Mesenchymal stem cell (in vitro differentiated cells and primary cell): ENCODE measurements at places on chromosomes 16 and 17.

- no peak for DNase-seq
Measured at GRCh38 chr16:79723583-79724168, 123.1 kb upstream of the MAF start.

DNA sequence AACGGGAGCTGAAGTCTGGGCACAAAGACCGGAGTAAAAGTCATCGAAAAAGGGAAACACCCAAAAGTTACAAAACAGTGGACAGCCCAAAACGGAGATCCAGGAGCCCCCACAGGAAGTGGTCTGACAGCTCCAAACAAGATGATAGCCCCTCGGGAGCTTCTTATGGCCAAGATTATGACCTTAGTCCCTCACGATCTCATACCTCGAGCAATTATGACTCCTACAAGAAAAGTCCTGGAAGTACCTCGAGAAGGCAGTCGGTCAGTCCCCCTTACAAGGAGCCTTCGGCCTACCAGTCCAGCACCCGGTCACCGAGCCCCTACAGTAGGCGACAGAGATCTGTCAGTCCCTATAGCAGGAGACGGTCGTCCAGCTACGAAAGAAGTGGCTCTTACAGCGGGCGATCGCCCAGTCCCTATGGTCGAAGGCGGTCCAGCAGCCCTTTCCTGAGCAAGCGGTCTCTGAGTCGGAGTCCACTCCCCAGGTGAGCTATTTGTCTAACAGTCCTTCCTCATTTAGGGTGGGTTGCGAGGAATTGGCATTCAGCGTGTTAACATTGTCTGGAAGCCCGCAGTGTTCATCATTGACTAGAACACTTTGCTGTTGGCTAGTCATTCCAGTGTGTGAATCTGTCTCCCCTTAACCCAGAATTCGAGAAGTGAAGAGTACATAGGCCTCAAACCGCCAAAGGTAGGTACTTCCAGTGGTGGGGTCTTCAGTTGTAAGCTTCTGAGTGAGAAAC, 1.5 kb downstream of the CDK12 start:
- peak; percentile 36 for DNase-seq

DNA sequence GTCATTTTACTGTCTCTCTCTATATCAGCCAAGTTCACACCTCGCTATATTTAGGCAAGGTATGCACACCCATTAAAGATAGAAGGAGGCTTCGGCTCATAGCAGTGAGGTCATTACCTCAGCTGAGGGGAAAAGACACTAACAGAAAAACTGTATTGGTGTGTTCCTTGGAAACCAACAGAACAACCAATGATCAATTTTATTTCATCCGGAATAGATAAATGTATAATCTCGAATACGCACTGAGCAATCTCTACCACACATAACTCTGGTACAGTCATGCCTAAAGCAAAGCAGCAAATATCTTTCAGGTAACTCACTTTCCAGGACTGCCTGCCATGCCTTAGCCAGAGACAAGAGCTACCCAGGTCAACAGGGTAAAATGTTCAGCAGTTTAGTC, 109.9 kb upstream of the CORO6 start:
- DNase-seq = peak; percentile 16

GRCh38 chr17:50055426-50056216, at the start of gene ITGA3:
Gene ITGA3, plus strand, starts transcription at chr17:50056110. Its CDS starts 330 bp downstream, at chr17:50056440.
- peak; percentile 93 for DNase-seq

DNA sequence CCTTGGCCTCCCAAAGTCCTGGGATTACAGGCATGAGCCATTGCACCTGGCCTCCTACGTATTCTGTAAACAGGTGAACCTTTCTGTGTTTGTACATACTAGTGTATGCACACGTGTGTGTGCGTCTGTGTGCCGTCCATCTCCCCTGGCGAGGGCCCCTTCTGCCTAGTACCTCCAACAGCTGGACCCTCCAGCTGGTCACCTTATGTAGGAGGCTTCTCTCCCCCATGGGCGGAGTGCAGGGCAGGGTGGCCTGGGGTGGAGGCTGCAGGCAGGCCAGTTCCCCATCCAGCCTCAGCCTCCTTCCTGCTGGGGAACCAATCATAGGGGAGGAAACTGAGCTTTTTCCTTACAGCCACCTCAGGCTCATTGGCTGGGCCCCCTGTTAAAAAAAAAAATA, 24.4 kb upstream of the DOC2B start:
- no peak for DNase-seq

- no peak for DNase-seq
Measured at GRCh38 chr17:5784791-5785190, 200.5 kb upstream of the NLRP1 start.

DNA sequence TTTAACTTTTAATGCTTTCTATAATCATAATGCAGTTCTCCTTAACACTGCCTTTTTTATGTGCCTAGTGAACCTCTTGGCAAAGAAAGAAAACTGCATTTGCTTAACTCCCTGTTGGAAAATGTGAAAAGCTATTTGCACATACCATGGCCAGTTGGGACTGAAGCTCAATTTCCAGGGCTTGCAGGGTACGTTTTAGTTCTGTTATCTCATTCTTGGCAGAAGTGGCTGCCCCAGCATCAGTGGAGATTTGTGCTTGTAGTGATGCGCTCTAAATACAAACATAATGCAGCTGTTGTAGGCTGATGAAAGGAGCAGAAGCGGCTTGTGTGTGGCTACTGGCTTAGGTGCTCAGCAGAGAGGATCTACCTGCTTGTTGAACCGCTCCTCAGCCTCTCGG, 3.7 kb downstream of the KRT24 start:
- no peak for DNase-seq

- DNase-seq = no peak
Measured at GRCh38 chr17:82956726-82957468, 117.1 kb upstream of the ZNF750 start.

DNA sequence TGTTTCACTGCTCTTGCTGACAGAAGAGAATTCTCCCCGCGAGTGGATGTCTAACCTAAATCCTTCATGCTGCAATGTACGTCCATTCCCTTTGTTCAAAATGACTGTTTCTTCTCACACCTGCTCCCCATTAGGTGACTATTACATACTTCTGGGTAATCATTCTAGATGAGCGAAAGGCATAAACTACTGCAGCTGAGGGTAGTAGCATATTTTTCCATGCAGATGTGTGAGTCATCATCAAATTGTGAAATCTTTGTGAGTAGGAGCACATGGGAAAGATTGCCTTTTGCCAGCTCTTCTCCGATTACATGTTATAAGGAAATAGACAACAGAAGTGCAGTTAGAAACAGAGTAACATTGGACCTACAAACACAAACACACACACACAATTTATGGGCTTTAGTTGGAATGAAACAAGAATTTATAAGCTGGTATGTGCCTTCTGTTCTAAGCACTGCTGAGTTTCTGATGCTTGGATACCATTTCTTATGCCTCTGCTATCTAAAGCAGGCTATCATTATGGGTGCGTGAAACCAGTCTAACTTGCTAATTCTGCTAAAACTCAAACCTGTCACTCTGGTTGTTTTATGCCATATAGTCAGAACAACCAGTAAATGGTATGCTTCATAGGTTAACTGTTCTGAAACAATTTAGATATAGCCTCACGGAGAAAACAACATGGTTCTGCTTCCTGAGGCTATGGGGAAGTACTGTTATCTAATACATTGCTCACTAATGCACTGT, 346.9 kb upstream of the PSMD7 start:
- peak; percentile 6 for DNase-seq

DNA sequence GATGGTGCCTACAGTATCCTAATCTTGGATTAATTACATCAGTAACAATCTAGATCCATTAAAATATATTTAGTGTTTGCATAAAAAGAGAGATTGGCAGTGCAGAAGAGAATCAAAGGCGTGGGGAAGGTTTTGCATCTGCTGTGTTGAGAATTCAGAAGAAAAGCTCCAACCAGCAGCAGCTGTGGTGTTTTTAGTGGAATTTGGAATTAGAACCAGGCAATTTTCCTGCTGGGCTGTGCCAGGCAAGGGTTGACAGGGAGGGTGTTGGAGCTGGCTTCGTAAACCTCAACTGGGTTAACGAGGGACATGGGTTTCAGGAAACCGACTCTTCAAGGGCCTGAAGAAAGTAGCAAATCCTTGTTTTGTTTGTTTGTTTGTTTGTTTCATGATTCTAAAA, 107.8 kb upstream of the WSCD1 start:
- no peak for DNase-seq

GRCh38 chr16:64629622-64630021, 492.2 kb downstream of the CDH11 start:
- peak; percentile 10 for DNase-seq

GRCh38 chr17:47692895-47693730, 848 bp upstream of the TBKBP1 start:
- peak; percentile 29 for DNase-seq

GRCh38 chr16:26263406-26263805, 571.6 kb downstream of the HS3ST4 start:
- DNase-seq = no peak

DNA sequence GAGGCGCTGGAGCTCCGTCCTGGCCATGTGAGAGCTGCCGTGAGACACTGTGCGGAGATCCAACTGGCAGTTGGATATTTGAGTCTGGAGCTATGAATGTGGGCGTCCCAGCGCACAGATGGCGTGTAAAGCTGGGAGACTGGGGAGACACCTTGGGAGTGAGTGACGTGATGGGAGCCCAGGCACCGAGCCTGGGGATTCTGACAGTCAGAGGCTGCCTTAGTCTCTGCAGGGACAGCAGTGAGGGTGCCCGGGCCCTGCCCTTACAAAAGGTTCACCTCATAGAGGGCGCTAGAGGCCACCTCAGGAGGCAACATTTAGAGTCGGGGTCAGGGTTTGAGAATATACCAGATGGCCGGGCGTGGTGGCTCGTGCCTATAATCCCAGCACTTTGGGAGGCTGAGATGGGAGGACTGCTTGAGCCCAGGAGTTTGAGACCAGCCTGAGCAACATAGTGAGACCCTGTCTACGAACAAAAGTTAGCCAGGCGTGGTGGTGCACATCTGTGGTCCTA, 194.1 kb upstream of the GSE1 start:
- no peak for DNase-seq

DNA sequence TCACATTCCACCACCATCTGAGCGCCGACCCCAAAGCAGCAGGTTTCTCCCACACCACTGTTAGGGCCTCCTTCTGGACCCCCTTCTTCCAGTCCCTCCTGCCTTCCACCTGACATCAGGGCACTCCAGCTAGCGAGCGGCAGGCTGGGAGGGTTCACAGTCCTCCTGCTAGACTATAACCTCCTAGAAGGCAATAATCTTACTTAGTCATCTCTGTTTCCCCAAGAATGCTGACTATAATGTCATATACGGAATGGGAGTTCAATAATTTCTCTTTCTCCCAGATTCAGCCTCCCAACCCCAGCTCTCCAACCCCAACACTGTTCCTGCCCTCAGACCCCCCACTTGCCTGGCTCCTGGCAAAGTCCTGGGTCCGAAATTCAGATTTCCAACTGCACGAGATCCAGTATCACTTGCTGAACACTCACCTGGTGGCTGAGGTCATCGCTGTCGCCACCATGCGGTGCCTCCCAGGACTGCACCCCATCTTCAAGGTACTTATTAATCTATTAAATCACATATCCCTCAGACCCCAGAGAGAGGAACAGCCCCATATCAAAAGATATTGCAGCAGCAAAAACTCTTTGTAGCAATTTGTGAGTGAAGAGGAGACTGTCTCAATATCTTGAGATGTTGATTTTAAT, 5.6 kb downstream of the ALOX12 start:
- no peak for DNase-seq

DNA sequence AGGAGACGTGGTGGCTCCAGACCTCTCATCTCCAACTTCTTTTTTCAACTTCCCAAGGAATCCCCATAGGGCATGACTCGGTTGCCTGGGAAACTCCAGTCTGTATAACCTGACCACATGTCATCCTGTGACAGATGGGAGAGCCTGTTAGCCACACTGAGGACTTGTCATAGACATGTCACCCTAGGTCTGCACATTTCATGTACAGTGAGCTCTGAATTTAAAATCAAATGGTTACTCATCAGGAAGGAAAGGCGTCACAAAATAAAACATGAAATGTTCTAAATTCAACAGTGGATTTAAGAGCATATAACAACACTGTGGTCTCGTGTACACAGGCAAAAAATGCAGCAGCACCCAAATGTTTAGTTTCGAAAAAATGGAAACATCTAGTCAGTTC, 22.2 kb upstream of the ADAMTS18 start:
- no peak for DNase-seq

DNA sequence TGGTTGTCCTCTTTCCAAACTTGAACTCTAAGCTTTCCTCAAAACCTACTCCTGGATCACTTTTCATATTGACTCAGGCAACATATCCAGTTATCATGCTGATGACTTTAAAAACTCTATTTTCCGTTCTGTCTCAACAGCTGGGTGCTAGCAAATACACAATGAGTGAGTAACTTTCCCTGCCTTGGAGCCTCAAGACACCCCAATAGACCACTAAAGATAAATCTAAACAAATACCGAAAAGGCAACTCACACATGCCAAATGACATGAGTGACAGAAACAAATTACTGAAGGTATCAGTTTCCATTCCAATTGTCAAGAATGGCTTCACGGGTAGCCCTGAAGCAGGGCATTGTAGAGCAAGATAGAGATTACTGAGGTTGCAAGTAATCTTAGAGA, 15.7 kb upstream of the TMEM101 start:
- DNase-seq = no peak

DNA sequence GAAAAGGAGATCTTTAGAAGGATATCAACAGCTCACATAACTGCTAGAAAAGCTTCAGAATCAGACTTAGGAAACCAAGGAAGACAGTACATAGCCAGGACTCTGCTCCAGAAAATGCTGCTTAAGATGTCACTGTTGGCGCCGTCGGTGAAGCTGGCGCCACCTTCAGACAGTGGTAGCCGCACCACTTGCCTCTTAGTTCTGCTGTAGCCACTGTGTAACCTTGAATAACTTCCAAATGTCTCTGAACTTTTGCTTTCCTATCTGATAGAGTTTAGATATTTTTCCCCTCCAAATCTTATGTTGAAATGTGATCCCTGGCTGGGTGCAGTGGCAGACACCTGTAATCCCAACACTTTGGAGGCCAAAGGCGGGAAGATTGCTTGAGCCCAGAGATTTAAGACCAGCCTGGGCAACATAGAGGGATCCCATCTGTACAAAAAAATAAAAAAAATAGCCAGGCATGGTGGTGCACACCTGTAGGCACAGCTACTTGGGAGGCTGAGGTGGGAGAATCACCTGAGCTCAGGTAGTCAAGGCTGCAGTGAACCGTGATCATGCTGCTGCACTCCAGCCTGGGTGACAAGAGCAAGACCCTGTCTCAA, 6.3 kb upstream of the USP31 start:
- no peak for DNase-seq

DNA sequence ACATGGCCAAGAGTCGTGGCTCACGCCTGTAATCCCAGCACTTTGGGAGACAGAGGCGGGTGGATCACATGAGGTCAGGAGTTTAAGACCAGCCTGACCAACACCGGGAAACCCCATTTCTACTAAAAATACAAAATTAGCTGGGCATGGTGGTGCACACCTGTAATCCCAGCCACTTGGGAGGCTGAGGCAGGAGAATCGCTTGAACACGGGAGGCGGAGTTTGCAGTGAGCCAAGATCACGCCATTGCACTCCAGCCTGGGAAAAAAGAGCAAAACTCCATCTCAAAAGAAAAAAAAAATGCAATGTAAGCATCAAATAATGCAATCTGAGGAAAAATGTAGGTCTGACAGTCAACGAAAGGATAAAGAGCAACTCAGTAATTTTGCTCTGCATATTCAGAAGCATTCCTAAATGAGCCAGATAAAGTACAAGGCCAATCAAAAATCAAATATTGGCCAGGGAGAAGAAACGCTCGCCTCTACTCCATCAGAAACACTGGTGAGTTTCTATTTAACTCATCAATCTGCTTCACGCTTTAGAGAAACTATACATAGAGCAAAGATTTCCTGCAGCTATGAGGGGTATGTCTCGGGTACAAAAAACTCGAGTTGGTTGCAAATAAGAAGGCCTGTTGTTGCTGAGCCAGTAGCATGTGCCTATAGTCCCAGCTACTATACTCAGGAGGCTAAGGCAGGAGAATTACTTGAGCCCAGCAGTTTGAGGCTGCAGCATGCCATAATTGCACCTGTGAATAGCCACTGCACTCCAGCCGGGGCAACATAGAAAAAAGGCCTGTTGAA, 3.7 kb downstream of the TXNDC11 start:
- DNase-seq = no peak
